CD8-positive, alpha-beta memory T cell (primary cell): ENCODE measurements at places on chromosomes 11 and 22. TPM values are rescaled to one million over a fixed set of nuclear protein-coding genes. Genes with fewer than 3 reads are reported as not detected.

CRYAB gene
- polyA plus RNA-seq: not detected

ANGPTL5 gene
- polyA plus RNA-seq: not detected

HTR3A gene
- not detected for polyA plus RNA-seq

OR51M1 gene
- not detected for polyA plus RNA-seq

TEX54 gene
- polyA plus RNA-seq: 0.66 TPM

OR2D2 gene
- polyA plus RNA-seq: not detected

MEI1 gene
- polyA plus RNA-seq: 150 TPM

RIC3 gene
- 1.5 TPM for polyA plus RNA-seq
